T-cell (primary cell): ENCODE measurements at places on chromosomes 11 and 22. TPM values are rescaled to one million over a fixed set of nuclear protein-coding genes. Genes with fewer than 3 reads are reported as not detected.

Gene SCARF2
- 2.8 TPM for total RNA-seq

Gene APOA1
- 3.7 TPM for total RNA-seq

Gene MRGPRX4
- not detected for total RNA-seq

Gene PC
- total RNA-seq: 6.5 TPM

Gene SYCE3
- not detected for total RNA-seq

GRCh38 chr11:132123449-132123848 is 753.0 kb downstream of the NTM start:
- no peak for DNase-seq

GRCh38 chr11:91093141-91093540 is 870.3 kb upstream of the CHORDC1 start:
- DNase-seq: no peak

DNA sequence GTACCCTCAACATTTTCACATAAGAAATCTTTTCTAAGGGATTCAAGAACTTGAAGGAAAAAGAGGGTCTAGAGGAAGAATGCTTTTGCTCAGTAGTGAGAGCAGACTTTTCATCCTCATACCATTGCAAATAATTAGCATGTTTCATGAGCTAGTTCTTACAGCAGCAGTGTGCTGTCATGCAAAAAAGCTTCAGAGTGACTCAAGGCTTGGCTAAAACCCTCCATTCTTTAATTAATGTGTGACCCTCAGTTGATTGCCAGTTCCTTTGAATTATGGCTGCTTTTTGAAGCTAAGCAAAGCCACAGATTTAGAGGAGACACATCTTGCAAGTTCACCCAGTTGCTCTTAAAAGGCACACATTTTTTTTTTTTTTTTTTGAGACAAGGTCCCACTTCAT is 36.6 kb upstream of the PCF11 start:
- DNase-seq: no peak

GRCh38 chr11:120501976-120502755 is 9.4 kb upstream of the GRIK4 start:
- no peak for DNase-seq

DNA sequence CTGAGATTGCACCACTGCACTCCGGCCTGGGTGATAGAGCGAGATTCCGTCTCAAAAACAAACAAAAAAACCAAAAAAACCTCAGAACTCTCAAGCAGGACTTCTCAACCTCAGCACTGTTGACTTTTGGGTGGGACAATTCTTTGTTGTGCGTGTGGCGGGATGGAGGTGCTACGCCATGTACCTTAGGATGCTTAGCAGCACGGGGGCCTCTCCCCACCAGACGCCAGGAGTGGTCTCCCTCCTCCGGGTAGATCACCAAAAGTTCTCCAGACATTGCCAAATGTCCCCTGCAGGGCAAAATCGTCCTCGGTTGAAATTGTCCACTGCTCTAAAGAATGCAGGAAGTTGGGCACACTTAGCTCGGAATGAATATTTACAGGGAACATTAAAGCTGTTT is 26.9 kb upstream of the ATXN10 start:
- DNase-seq: no peak

DNA sequence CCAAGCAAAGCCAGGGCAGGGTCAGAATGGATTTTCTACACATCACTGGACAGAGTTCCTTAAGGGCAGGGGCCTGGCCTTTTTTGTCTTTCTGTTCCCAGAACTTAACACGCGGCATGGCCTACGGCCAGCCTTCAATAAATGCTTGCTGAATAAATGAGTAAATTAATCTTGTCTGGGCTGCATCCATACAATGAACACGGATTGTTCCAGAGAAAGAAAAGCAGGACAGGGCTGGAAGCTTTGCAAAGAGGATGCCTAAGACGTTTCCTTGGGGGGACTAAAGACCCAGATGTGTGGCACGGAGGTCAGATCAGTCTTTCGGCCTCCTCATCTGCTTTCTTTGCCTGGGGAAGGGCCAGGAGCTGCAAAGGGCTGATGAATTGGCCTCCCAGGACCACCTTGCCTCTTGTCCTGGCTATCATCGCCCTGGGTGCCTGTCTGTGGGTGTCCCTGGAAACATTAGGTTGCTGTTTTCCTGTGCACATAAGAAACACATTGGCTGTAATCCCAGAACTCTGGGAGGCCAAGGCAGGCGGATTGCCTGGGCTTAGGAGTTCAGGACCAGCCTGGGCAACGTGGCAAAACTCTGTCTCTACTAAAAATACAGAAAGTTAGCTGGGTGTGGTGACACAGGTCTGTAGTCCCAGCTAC is 20.8 kb upstream of the RFPL3 start:
- DNase-seq: no peak

GRCh38 chr22:36852056-36852973 is 8.5 kb upstream of the NCF4 start:
- DNase-seq: no peak
